Activated naive CD8-positive, alpha-beta T cell treated with anti-CD3 and anti-CD28 coated beads, Interleukin-2, amount 50 U/mL, for 24 hours (primary cell): ENCODE measurements at places on chromosomes 6 and 20.

- no peak overlapping the region for H3K27ac ChIP-seq
- no peaks in the 10 kb centered on the region for H3K4me1 ChIP-seq
- no peak overlapping the region for H3K4me3 ChIP-seq
- H3K27me3 ChIP-seq: no peaks in the 10 kb centered on the region
These were observed 241.6 kb downstream of the BTBD3 start for GRCh38 chr20:12159261-12159660.

GRCh38 chr6:125858427-125859320 is 67.9 kb downstream of the NCOA7 start:
- no peak overlapping the region for H3K4me3 ChIP-seq
- H3K36me3 ChIP-seq: peaks cover 12% of the 10 kb centered on the region
- H3K4me1 ChIP-seq: no peaks in the 10 kb centered on the region
- no peak overlapping the region for H3K27ac ChIP-seq
- DNase-seq: peak; percentile 11

GRCh38 chr6:68071740-68072139 is 563.3 kb upstream of the ADGRB3 start:
- no peaks in the 10 kb centered on the region for H3K27me3 ChIP-seq
- no peak overlapping the region for H3K27ac ChIP-seq
- H3K4me3 ChIP-seq: no peak overlapping the region
- H3K4me1 ChIP-seq: no peaks in the 10 kb centered on the region
- no peaks in the 10 kb centered on the region for H3K36me3 ChIP-seq
- DNase-seq: no peak

DNA sequence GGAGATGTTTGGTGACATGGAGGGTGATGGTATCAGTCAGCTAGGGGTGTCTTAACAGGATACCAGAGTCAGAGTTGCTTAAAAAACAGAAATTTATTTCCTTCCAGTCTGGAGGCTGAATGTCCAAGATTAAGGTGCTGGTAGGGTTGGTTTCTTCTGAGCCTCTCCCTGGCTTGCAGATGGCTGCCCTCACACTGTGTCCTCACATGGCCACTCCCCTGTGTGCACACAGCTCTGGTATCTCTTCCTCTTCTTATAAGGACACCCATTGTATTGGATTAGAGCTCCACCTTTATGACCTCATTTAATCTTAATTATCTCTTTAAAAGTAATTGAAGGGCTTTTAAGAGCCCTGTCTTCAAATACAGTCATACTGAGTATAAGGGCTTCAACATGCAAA is 431.8 kb upstream of the MMS22L start:
- no peak for DNase-seq
- no peak overlapping the region for H3K4me3 ChIP-seq
- H3K27ac ChIP-seq: no peak overlapping the region
- no peaks in the 10 kb centered on the region for H3K27me3 ChIP-seq
- H3K36me3 ChIP-seq: no peaks in the 10 kb centered on the region

GRCh38 chr6:79261666-79262065 is 27.2 kb upstream of the HMGN3 start:
- DNase-seq: no peak
- no peaks in the 10 kb centered on the region for H3K4me1 ChIP-seq
- H3K27me3 ChIP-seq: peaks cover 9% of the 10 kb centered on the region
- H3K36me3 ChIP-seq: no peaks in the 10 kb centered on the region
- H3K27ac ChIP-seq: no peak overlapping the region

DNA sequence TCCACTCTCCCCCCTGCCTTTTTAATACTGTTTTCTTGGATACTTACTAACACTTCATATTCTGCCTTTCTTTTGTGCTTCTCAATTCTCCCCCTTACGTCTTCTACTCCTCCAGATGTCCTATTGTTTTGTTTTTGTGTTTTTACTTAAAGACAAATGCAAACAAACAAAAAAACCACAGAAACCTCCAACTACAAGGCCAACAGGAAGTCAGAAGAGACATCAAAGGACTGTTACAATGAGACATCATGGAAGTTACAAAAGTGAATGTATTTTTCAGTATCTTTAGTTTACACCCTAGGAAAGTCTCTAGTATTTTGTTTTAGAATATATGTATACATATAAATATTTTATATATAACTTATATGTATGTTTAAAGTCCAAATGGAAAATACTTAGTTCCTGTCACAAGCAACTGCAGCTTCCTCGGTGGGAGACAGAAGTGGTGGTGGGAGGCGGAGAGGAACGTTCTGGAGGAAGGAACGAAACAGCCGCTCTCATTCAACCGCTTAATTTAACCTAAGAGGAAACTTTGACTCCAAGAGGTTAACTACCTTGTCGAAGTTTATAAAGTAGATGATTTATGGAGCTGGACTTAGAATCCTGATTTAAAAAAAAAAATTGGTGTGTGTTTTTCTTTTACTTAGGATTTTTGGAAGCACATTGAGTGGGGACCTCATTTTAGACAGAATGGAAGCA is 168.9 kb upstream of the PDE10A start:
- H3K4me3 ChIP-seq: no peak overlapping the region
- H3K27me3 ChIP-seq: peaks cover 27% of the 10 kb centered on the region
- H3K27ac ChIP-seq: no peak overlapping the region
- DNase-seq: no peak
- H3K36me3 ChIP-seq: no peaks in the 10 kb centered on the region
- H3K4me1 ChIP-seq: peaks cover 11% of the 10 kb centered on the region

DNA sequence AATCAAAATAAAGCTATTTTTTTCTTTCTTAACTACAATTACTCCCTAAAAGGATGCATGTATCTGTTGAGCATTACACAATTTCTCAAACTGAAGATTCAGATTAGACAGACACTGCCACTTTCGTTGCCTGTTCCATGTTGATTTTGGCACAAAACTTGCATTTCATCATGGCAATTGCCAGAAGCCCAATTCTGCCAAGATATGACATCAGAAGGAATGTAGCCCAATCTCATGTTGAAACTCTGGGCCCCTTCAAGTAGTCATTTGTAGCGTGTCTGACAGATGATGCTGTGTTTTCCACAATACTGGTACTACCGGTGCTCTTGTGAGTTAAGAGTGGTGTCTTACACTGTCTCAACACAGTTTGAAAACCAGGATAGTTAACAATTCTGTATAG is 705.4 kb downstream of the PTPRT start:
- H3K4me3 ChIP-seq: no peak overlapping the region
- no peak for DNase-seq

DNA sequence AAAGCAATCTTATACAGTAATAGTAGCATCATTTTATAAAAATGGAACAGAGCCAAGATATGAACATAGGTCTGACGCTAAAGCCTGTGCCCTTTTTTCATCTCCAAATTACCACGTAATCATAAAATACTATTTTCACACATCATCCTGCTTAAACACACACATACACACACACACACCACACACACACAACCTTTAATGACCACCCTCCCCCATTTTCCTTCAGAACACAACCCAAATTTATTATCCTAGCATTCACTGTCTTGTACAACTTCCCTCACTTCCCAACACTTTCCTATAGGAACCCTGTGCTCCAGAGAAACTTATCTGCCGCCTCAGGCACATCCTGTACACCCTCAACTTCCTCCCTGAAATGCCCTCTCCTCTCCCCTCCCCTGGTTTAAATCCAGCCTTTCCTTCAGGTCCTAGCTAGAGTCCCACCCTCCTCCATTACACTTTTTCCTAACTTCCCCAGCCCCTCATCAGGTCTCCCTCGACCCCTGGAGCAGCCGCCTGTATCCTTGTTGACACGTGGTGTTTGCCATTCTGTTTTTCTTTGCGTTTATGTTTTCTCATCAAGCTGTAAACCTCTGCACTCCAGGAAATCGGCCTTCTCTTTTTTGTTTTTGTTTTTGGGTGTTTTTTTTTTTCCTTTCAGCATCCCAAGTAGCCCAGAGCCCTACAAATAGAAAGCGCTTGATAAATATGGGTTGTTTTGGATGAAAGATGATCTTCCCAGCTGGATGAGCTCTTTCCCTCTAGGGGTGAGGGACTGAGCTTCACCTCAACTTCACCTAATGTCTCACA is 968 bp upstream of the MMP24 start:
- DNase-seq: no peak
- peaks cover 24% of the 10 kb centered on the region for H3K27me3 ChIP-seq
- H3K4me3 ChIP-seq: peak overlapping the region; percentile 54
- no peak overlapping the region for H3K27ac ChIP-seq
- peaks cover 3% of the 10 kb centered on the region for H3K36me3 ChIP-seq

DNA sequence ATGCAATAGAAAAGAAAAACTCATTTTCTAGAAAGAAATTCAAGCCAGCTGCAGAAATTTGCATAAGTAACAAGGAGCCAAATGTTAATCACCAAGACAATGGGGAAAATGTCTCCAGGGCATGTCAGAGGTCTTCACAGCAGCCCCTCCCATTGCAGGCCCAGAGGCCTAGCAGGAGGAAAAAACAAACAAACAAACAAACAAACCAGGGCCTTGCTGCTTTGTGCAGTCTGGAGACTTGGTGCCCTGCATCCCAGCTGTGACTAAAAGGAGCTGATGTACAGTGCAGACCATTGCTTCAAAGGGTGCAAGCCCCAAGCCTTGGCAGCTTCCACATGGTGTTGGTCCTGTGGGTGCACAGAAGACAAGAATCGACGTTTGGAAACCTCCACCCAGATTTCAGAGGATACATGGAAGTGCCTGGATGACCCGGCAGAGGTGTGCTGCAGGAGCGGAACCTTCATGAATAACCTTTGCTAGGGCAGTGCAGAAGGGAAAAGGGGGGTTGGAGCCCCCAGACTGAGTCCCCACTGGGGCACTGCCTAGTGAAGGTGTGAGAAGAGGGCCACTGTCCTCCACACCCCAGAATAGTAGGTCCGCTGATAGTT is 110.9 kb upstream of the AKAP12 start:
- peaks cover 3% of the 10 kb centered on the region for H3K27me3 ChIP-seq
- H3K36me3 ChIP-seq: no peaks in the 10 kb centered on the region
- no peak overlapping the region for H3K27ac ChIP-seq
- DNase-seq: no peak
- H3K4me1 ChIP-seq: peaks cover 5% of the 10 kb centered on the region
